ENCODE measurements at places on chromosomes 4 and X.

GRCh38 chrX:132426695-132427281, 62.0 kb downstream of the MBNL3 start:
- no peak for DNase-seq

- no peak for DNase-seq
Observed at GRCh38 chr4:1716065-1716945, 4.2 kb upstream of the SLBP start.

DNA sequence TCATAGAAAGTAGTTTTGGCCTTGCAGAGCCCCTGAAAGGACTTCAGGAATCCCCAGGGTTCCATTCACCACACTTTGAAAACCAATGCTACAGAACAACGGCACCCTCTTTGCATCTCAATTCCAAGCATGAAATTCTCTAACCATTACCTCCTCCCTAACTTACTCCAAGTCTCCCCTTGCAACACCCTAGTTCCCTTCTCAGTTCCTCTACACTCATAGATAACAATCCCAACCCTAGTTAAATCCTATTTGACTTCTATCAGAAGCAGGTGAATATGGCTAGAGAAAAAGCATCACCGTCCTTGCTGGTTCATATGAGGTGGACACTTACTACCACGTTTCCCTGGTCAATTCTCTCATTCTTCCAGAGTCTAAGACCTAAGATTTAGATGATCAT, 2.4 kb downstream of the RCHY1 start:
- DNase-seq: no peak

- DNase-seq: no peak
Observed at GRCh38 chrX:74246524-74246923, 57.5 kb upstream of the ZCCHC13 start.

- no peak for DNase-seq
Observed at GRCh38 chrX:132624466-132624865, 135.6 kb upstream of the MBNL3 start.

- DNase-seq: peak; percentile 35
Observed at GRCh38 chrX:130028196-130028595, 45.8 kb downstream of the BCORL1 start.

- DNase-seq: no peak
Observed at GRCh38 chrX:134174859-134175258, 62.1 kb upstream of the CCDC160 start.

- DNase-seq: no peak
Observed at GRCh38 chrX:85303544-85303943, 59.8 kb downstream of the ZNF711 start.

DNA sequence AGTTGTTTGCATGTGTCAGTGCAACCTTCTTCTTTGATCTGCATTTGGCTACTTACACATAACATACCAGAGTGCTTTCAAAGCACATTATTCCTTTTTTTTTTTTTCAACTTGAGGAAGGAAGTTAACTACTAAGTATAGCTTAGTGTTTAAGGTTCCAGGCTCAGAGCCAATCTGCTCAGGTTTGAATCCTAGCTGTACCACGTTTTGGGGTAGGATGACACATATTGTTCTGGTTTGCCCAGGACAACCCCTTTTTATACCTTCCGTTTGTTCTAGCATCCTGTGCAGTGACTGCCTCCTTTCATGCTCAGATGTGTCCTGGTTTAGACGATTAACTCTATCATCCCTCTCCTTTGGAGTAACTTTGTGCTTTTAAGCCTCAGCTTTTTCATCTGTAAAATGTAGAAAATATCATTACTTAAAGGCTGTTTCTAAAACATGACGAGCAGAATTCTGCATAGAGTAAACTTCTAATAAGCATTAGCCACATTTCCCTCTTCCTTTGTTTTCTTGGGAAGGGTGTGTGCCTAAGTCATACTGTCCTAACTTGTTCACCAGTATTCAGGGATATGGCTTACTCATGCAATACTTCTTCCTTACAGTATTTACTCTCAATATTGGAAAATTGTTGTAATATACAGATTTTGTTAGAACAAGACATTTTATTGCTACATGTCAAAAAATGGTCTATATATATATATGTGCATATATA, 281.3 kb downstream of the C4orf33 start:
- DNase-seq: no peak

DNA sequence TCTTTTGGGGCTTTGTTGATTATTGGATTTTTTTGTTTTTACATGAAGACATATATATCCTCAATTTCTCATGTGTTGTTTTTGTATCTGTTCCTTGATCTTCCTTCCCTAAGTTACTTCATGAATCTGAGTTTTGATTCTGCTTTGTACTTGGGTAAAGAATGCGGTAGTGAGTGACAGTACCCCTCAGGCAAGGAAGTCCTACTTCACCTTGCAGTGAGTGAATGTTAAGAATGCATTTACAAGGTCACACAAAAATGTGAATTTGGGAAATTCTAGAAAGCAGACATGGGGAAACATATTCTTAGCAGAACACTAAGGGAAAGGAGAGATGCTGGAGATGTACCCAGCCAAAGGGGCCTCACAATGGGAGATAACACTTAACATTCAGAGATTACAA, 373.1 kb upstream of the LCORL start:
- no peak for DNase-seq

DNA sequence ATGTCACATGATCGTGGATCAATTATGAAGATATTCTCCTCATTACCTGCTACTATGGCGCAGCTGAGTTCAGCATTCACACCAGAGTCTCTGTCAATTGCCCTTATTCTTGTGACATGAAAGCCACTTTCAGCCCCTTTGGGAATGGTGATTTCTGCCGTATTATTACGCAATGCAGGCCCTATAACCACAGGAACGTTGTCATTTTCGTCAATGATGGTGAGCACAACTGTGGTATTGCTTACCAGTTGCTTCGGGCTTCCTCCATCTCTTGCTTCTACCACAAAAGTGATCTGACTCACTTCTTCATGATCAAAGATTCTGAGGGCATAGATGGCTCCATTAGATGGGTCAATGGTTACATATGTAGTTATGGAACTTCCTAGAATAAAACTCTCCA, 2.1 kb downstream of the PCDH18 start:
- no peak for DNase-seq

GRCh38 chr4:87844452-87844851, 11.7 kb downstream of the MEPE start:
- no peak for DNase-seq

GRCh38 chr4:107692202-107692601, 27.8 kb downstream of the PAPSS1 start:
- no peak for DNase-seq

Measured in hematopoietic multipotent progenitor cell (in vitro differentiated cells).